ENCODE measurements at places on chromosomes 3 and 15.

GRCh38 chr3:32296251-32297204, 58.0 kb downstream of the CMTM8 start:
- H3K4me3 ChIP-seq = no peak overlapping the region
- no peak overlapping the region for H3K27ac ChIP-seq
- peak; percentile 51 for DNase-seq
- H3K27me3 ChIP-seq = no peaks in the 10 kb centered on the region

GRCh38 chr15:66041276-66041675, 172.0 kb downstream of the RAB11A start:
- no peak overlapping the region for H3K27ac ChIP-seq
- peaks cover 11% of the 10 kb centered on the region for H3K4me1 ChIP-seq
- 0 out of 2 replicates have a peak, but pooled peaks cover 3% of the 10 kb centered on the region for H3K27me3 ChIP-seq
- no peaks in the 10 kb centered on the region for H3K36me3 ChIP-seq

- H3K4me1 ChIP-seq = no peaks in the 10 kb centered on the region
- H3K27me3 ChIP-seq = 0 out of 2 replicates have a peak, but pooled peaks cover 4% of the 10 kb centered on the region
- DNase-seq = no peak
- H3K36me3 ChIP-seq = no peaks in the 10 kb centered on the region
Measured at GRCh38 chr3:51530485-51530884, 8.0 kb upstream of the RAD54L2 start.

GRCh38 chr3:14063152-14063551, 61.5 kb downstream of the CHCHD4 start:
- H3K27ac ChIP-seq = no peak overlapping the region
- no peak for DNase-seq
- no peaks in the 10 kb centered on the region for H3K36me3 ChIP-seq
- H3K27me3 ChIP-seq = no peaks in the 10 kb centered on the region

- H3K4me1 ChIP-seq = peaks cover 28% of the 10 kb centered on the region
- no peak overlapping the region for H3K27ac ChIP-seq
- DNase-seq = no peak
- H3K36me3 ChIP-seq = no peaks in the 10 kb centered on the region
Measured at GRCh38 chr3:136247436-136247835, 2.7 kb upstream of the PCCB start.

- no peak overlapping the region for H3K4me3 ChIP-seq
- no peak for DNase-seq
- H3K4me1 ChIP-seq = no peaks in the 10 kb centered on the region
- H3K27me3 ChIP-seq = no peaks in the 10 kb centered on the region
Measured at GRCh38 chr15:45891766-45892165, 256.9 kb downstream of the SQOR start.

DNA sequence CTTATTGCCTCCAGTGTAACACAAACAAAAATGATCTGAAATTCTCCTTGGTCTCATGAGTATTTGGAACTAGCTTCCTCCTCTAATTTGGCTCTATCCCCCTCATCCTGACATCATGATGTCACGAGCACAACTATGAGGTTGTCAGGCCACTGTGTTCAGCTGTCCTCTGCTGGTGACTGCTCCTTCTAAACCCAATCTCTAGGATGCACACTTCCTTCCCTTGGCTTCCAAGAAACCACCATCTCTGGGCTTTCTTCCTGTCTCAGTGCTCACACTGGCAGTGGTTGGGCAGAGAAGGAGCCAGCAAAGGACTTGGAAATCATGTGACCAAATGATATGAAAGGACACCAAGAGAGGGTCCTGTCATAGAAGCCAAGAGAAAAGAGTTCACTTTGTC, 30.7 kb upstream of the EIF1B start:
- DNase-seq = no peak
- H3K36me3 ChIP-seq = no peaks in the 10 kb centered on the region
- no peak overlapping the region for H3K4me3 ChIP-seq
- H3K4me1 ChIP-seq = no peaks in the 10 kb centered on the region

- H3K4me3 ChIP-seq = no peak overlapping the region
- no peaks in the 10 kb centered on the region for H3K27me3 ChIP-seq
- peaks cover 36% of the 10 kb centered on the region for H3K4me1 ChIP-seq
- no peak for DNase-seq
Measured at GRCh38 chr3:197542741-197543454, 12.9 kb downstream of the BDH1 start.

- H3K27ac ChIP-seq = no peak overlapping the region
- H3K27me3 ChIP-seq = no peaks in the 10 kb centered on the region
- H3K36me3 ChIP-seq = no peaks in the 10 kb centered on the region
- DNase-seq = no peak
Measured at GRCh38 chr3:140499114-140499757, 178.6 kb upstream of the TRIM42 start.

DNA sequence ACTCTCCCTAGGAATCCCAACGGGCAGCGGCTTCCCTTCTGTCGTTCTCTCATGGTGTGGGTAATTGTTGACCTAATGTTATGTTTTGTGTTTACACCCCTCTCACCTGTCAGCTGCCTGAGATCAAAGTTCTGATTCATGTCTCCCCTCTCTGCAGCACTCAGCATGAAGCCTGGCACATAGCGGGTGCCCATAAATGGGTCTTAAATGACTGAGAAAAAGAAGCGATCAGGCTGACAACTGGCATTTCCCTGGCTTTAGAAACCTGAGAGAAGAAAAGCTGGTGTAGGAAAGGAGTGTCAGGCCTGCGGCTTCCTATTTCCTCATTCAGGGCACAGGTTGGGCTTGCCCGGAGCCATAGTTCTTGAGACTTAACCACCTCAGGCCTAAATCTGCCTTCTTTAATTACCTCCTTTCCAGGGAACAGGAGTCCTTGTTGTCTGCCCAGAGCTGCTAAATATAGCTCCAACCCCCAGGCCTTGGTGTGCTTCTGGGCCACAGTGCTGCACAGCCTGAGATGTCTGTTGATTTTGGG, 31.8 kb downstream of the LPP start:
- H3K27me3 ChIP-seq = no peaks in the 10 kb centered on the region
- H3K4me1 ChIP-seq = peaks cover 48% of the 10 kb centered on the region

DNA sequence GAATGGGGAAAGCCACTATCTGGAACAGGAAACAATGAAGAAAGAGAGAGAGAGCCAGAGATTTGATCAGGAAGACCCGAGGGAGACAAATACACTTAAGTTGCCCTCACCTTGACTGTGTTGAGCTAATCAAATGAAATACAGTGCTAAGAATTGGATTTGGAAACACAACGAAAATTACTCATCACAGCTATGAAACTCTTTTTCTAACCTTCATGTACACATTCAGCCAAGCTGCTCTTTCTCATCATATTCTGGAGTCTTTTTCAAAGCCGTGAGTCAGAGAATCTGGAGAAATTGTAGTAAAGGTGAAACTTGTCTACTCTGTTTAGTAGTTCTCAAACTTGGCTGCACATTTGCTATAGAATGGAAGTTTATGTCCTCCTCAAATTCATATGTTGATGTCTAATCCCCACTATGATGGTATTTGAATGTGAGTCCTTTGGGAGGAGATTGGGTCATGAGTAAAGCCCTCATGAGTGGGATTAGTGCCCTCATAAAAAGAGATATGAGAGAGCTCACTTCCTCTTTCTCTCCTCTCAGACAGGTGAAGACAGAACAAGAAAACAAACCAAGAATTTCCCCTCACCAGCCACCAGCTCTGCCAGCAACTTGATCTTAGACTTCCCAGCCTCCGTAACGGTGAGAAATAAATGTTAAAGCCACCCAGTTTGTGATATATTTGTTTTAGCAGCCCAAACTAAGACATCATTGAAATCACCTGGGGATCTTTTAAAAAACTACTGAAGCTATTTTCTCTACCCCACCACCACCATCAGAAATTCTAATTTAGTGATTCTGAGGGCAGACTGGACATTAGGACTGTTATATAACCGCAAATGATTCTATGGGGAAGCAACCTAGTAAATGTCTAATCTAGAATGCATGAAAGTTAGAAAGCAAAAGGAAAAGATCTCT, 143.6 kb upstream of the GRM7 start:
- no peaks in the 10 kb centered on the region for H3K27me3 ChIP-seq
- no peak overlapping the region for H3K27ac ChIP-seq
- DNase-seq = no peak
- no peaks in the 10 kb centered on the region for H3K36me3 ChIP-seq

GRCh38 chr15:78139578-78139977, 8.3 kb upstream of the CIB2 start:
- H3K36me3 ChIP-seq = no peaks in the 10 kb centered on the region
- no peak overlapping the region for H3K27ac ChIP-seq
- DNase-seq = no peak
- H3K4me3 ChIP-seq = no peak overlapping the region

GRCh38 chr3:87267953-87268645, 8.3 kb downstream of the POU1F1 start:
- no peak for DNase-seq
- no peaks in the 10 kb centered on the region for H3K27me3 ChIP-seq
- no peak overlapping the region for H3K27ac ChIP-seq
- H3K4me3 ChIP-seq = no peak overlapping the region
- H3K36me3 ChIP-seq = no peaks in the 10 kb centered on the region

- peak; percentile 96 for DNase-seq
- no peak overlapping the region for H3K4me3 ChIP-seq
- peak overlapping the region; percentile 62 for H3K27ac ChIP-seq
- peaks cover 87% of the 10 kb centered on the region for H3K4me1 ChIP-seq
- no peaks in the 10 kb centered on the region for H3K36me3 ChIP-seq
Measured at GRCh38 chr3:177615015-177615414, 417.7 kb upstream of the TBL1XR1 start.

- no peaks in the 10 kb centered on the region for H3K36me3 ChIP-seq
- DNase-seq = no peak
- H3K4me1 ChIP-seq = no peaks in the 10 kb centered on the region
- H3K4me3 ChIP-seq = no peak overlapping the region
Measured at GRCh38 chr15:82679626-82680199, 30.0 kb downstream of the AP3B2 start.

GRCh38 chr15:90930861-90931574, 1.3 kb downstream of the HDDC3 start:
- H3K4me3 ChIP-seq = peak overlapping the region; percentile 88
- no peaks in the 10 kb centered on the region for H3K36me3 ChIP-seq
- peaks cover 30% of the 10 kb centered on the region for H3K4me1 ChIP-seq
- H3K27me3 ChIP-seq = no peaks in the 10 kb centered on the region
- DNase-seq = no peak

DNA sequence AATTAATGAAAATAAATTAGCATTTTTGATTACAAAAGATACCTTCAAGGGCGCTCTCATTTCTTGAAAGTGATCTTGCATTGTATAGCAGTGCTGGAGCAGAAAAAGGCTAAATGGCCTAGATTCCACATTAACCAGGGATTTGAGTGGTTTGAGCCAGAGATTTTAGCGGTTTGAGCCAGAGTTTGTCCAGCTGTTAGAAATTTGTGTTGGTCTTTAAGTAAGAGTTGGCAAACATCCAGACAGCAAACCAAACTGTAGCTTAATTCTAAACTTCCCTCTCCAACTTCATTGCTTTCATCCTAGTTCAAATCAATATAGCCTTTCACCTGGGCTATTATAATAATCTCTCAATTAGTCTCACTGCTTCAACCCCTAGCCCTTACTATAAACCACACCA, 351.7 kb downstream of the IGSF11 start:
- H3K4me3 ChIP-seq = no peak overlapping the region
- H3K27me3 ChIP-seq = no peaks in the 10 kb centered on the region
- no peak overlapping the region for H3K27ac ChIP-seq
- H3K4me1 ChIP-seq = peaks cover 4% of the 10 kb centered on the region

- H3K27ac ChIP-seq = no peak overlapping the region
- no peak overlapping the region for H3K4me3 ChIP-seq
- DNase-seq = no peak
- no peaks in the 10 kb centered on the region for H3K27me3 ChIP-seq
Measured at GRCh38 chr15:57667171-57667849, 39.2 kb upstream of the POLR2M start.

GRCh38 chr15:67862750-67863441, 23.1 kb upstream of the RNU6-1 start:
- no peak overlapping the region for H3K27ac ChIP-seq
- no peaks in the 10 kb centered on the region for H3K36me3 ChIP-seq
- DNase-seq = no peak
- no peaks in the 10 kb centered on the region for H3K4me1 ChIP-seq
- peak overlapping the region; percentile 58 for H3K4me3 ChIP-seq

GRCh38 chr15:99135194-99135593, 30.3 kb downstream of the SYNM start:
- DNase-seq = no peak
- H3K27ac ChIP-seq = no peak overlapping the region
- H3K36me3 ChIP-seq = no peaks in the 10 kb centered on the region
- no peaks in the 10 kb centered on the region for H3K4me1 ChIP-seq
- H3K27me3 ChIP-seq = no peaks in the 10 kb centered on the region
- H3K4me3 ChIP-seq = no peak overlapping the region
